ENCODE measurements at places on chromosomes 13 and 19.

DNA sequence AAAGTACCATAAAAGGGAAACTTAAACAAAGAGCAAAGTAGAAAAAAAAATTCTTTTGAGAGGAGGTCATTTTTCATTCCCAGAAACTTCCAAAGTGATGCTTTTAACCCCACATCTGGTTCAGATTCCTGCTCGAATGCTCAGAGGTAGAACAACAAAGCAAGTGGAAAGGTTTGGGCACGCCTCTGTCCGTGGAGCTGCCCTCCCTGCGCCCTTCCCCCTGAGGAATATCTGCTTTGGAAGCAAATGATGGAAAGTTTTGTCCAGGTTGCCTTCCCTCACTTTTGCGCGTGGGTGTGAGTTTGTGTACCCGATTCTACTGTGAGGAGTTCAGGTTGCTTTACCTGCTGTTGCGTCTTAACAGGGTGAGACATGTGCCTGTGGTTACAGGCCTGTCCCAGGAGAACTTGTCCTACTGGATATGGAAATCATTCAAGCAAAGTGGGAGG is 110.2 kb downstream of the KLF5 start:
- no peak for DNase-seq

- DNase-seq: no peak
Measured at GRCh38 chr19:2252055-2252796, 3.1 kb downstream of the AMH start.

- peak; percentile 45 for DNase-seq
Measured at GRCh38 chr13:22053053-22053452, 382.2 kb downstream of the FGF9 start.

DNA sequence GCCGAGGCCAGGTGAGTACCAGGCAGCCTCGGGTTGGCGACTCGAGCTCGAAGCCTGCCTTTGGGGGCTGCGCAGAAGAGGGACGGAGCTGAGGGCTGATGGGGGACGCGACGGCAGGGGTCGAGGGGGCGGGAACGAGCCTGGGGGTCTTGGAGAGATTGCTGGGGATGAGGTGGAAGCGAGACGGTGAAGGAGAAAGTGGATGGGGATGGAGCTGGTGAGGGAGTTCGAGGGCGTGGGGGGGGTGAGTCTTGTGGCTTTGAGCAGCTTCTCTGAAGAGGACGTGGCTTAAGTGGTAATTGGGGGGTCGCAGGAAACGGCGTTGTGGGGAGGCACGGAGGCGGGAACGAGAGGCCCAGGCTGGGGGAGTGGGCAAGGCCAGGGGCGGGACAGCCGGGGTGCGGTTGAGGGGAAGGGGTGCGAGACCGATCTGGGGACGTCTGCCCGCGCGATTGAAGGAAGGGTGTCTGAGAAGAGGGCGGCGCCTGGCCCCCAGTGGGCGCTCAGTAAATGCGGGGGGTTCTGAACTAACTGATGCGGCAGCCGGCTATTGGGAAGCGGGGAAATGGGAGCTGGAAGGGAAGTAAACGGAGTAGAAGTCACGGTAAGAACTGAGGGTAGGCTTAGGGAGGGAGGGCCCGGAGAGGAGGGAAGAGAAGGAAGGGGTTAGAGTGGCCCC is 426 bp downstream of the MYO9B start:
- DNase-seq: peak; percentile 77

- peak; percentile 99 for DNase-seq
Measured at GRCh38 chr13:102596147-102597028, at the start of gene TPP2. TSS of gene TPP2 (plus strand) at chr13:102596986. CDS start at chr13:102597039, 53 bp downstream.

DNA sequence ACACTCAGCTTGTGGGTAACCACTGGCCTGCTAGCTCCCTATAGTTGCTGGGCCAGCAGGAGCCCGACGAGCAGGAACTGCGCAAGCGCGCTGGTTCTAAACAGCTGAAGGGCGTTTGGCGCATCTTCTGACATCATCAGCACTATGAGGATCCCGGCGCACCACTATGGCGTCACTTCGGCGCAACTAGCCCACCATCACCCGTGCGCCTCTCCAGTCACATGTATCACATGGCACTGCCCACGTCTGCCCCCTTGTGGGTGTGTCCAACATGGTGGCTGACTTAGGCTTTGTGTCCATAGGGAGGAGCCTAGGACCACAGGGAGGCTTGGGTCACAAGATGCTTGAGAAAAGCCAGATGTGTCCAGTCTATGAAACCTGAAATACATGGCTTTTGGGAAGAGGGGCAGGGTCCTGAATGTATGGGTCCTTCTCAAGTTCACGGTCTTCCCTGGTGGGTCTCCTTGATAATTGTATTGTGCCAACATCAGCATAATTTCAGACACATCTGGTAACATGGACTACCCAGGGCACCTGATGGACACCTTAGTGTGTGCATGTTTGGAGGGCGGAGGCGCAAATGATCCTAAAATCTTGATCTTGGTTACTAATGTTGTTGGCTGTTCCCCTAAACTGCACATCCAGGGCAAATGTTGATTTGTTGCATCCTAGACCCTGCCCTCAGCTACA is 18.0 kb downstream of the KLK4 start:
- DNase-seq: peak; percentile 71

- no peak for DNase-seq
Measured at GRCh38 chr19:44142059-44142433, 692 bp downstream of the ZNF234 start.

GRCh38 chr13:94656766-94657165 is 55.1 kb downstream of the GPR180 start:
- no peak for DNase-seq

DNA sequence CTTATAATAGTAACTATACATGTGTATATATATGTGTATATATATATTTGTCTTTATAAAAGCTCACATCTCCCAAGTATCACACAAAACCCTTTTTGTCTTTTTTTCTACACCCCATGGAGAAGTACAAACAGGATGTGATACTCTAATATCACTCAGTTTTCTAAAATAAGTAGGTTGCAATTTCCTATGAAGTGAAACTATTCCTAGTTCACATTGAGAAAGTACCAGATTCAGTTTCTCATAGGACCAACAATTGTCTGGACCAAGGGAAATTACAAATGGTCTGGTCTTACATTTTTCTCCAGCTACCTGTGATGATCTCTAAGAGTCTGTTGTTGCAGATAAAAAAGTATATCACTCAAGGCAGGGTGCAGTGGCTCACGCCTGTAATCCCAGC is 17.9 kb upstream of the LILRB1 start:
- no peak for DNase-seq

DNA sequence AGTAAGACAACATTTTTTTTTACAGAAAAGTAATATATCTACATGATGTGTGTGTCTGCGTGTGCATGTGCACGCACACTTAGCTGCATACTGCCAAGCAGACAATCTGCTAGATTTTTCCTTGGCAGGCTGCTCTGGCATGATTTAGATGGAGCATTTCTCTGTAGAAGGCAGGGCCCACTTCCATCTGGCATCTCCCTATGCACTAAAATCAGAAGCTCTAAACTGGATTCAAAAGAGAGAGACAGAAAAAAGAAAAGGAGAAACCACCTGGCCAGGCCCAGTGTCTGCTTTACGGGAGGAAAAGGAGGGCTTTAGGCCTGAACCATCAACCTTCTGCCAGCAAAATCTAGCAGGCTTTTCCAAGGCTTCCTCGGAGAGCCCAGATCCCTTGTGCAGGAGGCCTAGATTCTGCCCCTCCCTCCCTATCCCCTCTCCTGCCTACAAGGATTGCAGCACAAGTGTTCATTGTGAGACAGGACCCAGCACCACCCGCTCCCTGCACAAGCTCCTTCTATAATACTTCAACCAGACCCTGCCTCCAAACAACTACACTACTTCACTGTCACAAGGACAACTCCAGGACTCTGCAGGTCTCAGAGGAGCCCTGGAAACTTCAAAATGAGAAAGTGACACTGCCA is 99.3 kb downstream of the DOCK9 start:
- no peak for DNase-seq

- no peak for DNase-seq
Measured at GRCh38 chr19:16000024-16000663, 51.3 kb downstream of the OR10H4 start.

DNA sequence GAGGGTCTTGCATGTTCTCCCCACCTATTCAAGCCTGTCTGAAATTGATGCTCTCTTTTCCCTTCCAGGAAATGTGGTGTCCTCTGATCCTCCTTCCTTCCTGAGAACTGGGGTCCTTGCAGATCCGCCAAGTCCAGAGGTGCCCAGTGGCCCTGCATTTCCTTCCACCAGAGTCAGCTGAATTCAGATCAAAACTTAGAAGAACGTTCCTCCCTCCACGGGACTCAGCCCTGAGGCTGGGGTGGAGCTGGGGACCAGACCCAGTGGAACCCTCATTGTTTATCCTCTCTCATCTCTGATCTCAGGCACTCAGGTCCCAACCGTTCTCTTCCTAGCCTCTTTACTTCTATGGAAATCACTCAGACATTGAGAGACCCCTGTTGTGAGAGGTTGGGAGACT is 477.3 kb downstream of the TSHZ3 start:
- DNase-seq: no peak

GRCh38 chr19:49101160-49101559 is 13.0 kb upstream of the LIN7B start:
- DNase-seq: no peak

DNA sequence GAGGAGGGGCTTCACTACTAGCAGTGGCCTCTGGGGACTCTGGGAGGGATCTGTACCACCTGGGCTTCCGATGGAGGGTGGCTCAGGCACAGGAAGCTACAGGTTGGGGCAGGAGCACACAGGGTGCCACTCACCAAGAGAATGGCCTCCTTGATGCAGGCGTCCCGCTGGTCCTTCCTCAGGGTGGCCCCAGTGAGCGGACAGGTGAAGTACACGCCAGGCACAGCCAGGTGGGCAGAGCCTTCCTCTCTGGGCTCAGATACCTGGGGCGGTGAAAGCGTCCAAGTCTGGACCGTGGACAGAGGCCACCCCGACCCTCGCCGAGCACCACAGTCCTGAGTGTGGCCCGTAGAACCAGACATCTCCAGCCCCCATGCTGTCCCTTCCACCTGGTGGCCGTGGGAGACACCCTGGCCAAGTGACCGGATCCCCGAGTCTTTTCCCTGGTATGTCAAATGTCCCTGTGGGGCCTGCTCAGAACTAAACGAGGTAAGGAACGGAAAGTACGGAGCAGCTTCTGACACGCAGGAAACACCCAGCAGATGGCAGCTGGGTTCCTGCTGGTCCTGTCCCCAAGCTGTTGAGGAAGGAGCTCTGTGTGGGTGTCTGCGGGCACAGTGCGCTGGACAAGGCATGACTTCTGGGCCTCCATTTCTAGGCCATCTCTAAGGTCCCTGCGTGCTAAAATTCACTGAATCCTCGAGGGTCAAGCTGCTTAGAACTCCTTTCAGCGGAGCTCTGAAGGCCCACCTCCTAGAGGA is 5.2 kb downstream of the UBXN6 start:
- DNase-seq: no peak

- no peak for DNase-seq
Measured at GRCh38 chr13:51759240-51759639, 44.7 kb downstream of the DHRS12 start.

DNA sequence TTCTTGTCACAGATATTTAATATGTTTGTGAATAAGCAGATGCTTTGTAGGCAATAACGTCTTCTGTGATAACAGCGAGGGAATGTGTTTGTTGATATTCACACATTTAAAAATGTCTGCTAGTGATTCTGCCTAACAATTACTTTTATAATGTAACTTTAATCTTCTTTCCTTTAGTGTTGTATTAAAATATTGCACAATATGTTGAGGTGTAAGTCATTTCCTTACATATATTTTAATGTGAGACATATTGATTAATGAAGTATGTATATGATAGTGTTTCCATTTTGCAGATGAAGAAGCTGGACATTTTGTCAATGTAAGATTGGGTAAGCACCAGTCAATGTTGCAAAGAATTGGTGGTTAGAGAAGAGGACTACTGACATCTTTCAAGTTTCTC is 324.4 kb downstream of the SLITRK1 start:
- DNase-seq: no peak

- DNase-seq: no peak
Measured at GRCh38 chr13:79386125-79386826, 19.8 kb downstream of the RBM26 start.

DNA sequence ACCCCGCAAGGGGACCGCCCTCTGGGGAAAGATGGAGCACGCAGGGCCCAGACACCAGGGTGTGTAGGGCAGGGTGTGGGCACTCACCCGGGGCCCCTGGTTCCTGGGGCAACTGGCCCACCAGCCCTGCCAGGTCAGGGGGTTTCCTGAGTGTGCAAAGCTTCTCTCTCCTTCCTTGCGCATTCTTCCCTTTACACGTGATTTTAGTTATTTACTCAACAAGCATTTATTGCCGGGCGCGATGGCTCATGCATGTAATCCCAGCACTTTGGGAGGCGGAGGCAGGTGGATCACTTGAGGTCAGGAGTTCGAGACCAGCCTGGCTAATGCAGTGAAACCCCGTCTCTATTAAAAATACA is 20.4 kb downstream of the PRR36 start:
- no peak for DNase-seq

DNA sequence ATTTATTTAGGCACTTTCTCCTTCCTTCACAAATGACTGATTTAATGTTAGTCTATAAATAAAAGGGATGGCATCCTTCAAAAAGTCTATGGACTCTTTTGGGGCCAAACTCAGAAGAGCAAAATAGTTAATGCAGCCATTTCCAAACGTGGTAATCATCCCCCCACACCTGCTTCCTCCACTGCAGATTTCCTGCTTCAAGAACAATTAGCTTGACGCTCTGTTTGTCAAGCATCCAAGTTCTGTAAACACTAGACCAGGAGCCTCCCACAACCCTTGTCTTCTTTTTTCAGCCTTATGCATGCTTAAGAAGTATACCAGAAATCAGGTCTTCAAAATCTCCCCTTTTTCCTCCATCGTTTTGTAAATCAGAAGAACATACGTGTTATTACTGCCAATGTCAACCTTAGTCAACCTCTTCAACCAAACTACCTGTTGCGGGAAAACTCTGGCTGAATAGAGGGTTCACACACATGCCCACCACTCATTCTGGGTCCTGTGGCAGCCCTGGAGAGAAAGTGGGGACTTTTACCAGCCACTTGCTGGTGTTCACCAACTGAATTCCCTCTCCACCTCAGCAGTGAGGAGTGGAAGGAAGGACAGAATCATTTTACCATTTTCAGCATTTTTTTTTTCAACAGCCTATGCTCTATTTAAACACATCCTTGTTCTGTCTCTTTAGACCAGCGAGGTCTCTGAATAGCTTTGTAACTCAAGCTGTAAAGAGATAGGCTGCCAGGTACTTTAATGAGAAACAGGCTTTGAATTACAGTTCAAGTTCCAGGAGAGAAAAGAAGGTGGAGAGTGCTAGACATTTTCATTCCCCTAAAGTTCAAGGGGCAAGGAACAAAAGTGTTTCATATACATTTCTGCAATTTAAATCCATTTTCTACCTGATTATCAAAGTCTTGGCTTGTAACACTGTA is 39.1 kb downstream of the EFNB2 start:
- no peak for DNase-seq

DNA sequence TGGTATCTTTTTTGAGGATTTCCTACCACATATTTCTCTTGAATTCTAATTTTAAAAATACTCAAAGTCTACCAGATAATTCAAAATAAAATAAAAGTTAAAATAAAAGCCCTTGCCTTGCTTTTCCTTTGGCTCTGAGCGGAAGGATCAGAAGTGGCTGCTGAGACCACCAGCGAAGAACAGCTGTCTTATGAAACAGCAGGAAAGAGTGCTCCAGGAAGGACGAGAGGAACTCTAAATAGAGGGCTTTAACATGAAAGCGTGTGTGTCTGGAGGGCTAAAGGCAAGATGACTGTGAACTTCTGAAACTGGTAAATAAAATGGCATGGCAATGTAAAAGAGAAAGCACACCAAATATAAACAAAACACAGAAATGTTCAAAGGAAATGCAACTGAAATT is 521.5 kb upstream of the SPRY2 start:
- DNase-seq: no peak
